ENCODE measurements at places on chromosomes 11 and 22.

DNA sequence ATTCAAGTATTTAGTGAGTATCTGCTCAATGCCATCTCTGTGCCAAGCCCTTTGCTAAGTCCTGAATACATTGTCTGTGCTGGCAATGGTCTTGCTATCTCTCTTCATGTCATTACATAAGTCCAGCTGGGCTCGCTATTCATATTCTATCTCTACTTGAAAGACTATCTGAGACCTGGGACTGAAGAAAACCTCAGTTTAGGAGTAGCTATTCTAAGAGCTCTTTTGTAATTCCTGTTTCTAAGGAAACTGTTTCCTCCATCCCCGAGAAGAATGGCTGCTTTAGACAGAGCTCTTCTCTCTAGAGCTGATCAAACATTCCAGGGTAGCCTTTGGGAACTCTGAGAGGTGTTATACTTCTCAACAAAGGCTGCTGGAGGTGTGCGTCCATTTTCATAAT, 33.0 kb downstream of the SLC17A6 start:
- DNase-seq = no peak

- no peak for DNase-seq
Observed at GRCh38 chr11:125270711-125271110, 106.2 kb downstream of the PKNOX2 start.

GRCh38 chr22:43467216-43467940, 55.6 kb downstream of the MPPED1 start:
- DNase-seq = no peak

DNA sequence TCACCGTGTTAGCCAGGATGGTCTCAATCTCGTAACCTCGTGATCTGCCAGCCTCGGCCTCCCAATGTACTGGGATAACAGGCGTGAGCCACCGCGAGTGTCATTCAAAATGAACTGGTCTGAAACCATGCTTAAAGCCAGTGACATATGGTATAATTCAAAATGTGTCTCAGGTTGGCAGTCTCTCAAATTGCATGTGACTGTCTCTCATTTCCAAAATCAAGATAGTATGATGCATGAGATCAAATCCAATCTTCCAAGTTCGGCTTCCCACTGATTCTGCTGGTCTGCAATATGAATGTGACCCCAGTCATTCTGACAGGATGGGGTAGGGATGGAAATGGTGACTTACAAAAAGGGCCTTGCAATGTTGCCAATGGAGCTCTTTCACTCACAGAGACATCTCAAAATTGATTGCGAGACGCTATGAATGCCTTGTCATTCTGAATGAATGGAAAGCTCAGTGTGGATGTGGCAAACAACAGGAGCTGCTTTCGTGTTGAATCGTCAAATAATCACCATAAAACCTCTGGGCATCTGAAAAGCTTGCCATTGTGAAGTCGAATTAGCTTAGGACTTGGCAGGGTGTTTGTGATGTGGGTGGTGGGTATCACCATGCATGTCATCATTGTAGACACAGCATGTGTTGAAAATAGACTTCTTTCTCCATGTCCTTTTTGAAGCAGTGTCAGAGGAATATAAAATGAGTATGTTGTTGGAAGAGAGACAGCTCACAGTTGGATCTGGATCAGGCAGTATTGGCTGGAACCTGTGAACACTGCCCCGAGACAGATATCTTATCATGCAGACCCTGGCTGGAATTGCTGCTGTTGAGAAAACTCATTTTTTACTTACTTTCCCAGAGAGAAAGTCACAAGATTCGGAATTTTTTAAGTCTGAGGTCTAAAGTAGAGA, 12.2 kb downstream of the SLN start:
- no peak for DNase-seq

DNA sequence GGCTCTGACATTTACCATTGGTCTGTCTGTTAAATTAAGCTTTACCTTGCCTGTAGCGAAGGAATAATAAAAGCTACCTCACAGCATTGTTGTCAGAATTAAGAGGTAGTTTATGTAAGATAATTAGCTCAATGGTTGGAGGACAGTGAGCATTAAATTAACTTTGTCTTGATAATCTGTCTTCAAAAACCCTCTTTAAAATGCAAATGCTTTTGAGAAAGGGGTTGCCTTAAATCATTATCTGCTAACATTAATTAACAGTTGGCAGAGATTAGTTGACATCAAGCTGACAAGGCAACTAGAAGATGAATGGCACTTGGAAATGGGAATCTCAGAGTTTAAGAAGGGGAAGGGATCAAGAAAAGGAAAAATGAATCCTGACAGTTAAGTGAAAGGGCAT, 761.1 kb upstream of the ARHGAP42 start:
- no peak for DNase-seq

- no peak for DNase-seq
Observed at GRCh38 chr11:124748481-124749343, 3.3 kb downstream of the VSIG2 start.

- no peak for DNase-seq
Observed at GRCh38 chr11:133985981-133986944, 29.5 kb upstream of the IGSF9B start.

All from SJCRH30 (cell line).